ENCODE measurements at places on chromosomes 7 and 10.

DNA sequence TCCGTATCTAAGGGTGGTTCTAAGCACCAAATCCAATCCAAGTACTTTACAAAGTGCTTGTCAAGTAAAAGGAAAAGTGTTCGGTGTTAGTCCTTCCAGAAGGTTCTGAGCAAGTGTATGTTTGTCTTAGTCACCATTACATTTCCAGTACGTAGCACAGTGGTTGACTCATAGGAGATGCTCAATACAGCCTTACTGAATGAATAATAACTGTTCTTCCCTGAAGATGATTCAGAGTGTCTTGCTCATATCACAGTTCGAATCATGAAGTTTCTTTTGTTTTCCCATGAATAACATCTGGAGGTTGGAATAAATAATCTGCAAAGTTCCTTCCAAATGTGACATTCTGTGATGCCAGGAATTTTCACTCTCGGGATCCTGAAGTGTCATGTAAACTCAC, 53.4 kb downstream of the WNT2 start:
- no peak for DNase-seq

GRCh38 chr7:37083311-37084096, 359.2 kb upstream of the AOAH start:
- DNase-seq: no peak

DNA sequence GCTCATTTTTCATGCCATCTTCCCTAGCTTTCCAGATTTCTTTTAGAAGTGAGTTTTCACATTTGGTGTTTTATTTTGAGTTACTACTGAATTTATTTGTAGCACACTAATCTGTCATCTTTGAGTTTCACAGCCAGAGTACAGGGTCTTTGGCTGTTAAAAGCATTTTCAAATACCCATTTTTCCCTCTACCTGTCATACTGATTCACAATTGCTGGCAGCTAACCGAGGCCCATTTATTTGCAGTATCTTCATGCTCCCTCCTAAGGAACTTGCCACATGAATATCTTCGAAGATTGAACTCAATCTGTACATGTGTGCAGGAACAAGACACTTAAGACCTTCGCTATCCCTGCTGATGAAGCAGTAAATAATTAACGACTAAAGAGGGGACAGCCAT, 44.8 kb upstream of the DKK1 start:
- DNase-seq: no peak

DNA sequence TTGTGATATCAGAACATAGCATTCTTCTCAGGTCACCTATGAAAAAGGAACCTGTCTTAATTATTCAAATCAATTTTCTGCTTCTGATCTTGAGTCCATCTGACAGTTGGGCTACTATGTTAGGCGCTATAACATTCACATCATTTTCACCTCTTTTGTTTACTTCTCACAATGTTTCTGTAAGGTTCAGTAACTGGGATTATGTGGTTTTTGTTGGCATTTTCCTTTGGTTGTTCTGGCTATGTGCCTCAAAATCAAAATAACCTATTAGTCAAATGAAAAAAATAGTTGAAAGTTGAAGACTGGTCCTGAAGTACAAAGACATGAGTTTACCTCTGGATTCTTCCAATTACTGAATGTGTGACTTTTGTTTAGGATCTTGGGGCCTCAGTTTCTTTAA, 221.3 kb upstream of the SMIM30 start:
- DNase-seq: no peak

DNA sequence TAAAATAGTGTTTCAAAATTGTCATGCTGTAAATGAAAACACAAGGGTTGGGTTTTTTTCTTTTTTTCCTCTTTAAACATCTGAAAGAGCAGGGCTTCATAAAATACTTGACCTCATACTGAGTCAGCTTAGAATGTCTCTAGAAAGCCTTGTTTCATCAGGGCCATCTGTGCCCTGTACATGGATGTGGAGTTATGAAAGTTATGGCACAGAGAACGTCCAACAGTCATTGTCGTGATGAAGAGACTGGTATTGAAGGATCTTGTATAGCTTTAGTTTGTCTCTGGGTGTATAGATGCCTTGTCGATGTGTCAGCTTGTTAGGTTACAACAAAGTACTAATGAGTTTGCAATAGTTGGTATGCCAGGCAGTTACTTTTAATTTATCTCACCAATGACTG, 127.3 kb downstream of the FAM204A start:
- DNase-seq: no peak

DNA sequence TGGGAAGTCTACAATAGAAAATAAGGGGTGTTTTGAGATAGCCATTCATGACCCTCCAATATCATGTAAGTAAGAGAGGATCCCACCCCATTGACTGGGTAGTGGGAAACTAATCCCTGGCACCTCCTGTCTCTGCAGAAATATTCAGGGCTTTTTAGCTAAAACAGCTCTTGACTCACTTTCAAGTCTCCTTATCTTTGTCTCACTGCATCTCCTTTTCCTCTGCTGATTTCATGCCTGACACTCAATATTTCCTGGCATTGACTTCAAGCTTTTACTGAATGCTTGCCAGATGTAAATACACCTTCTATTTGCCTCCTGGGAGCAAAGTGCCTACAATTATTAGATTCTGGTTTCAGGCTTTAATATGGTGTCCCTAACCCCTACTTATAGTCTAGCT, 57.1 kb downstream of the CHRM2 start:
- peak; percentile 37 for DNase-seq

DNA sequence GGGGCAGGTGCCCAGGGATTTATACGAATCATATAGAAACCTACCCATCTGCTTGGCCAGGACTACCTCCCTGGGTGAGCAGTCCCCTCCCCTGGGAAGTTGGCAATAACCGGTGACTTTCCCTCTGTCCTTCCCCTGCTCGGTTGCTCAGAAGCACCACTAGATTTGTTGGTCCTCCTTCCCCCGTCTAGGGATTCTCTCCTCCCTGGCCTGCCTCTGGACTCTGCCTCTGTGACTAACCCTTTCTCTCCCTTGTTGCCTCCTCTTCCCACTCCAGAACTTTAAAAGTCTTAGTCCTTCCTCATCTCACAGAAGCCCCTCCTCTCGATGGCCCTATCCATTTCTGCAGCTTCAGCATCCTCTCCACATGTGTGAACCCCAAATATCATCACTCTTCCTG, 9.8 kb downstream of the CALHM3 start:
- no peak for DNase-seq

GRCh38 chr10:32298075-32298812, 48.7 kb downstream of the EPC1 start:
- DNase-seq: no peak

- no peak for DNase-seq
These were observed 43.9 kb downstream of the LUC7L2 start for GRCh38 chr7:139403601-139404000.

Data from NCI-H1092 treated with DMSO at 0.1 percent for 48 hours (cell line).